ENCODE measurements at places on chromosomes 3 and 15. TPM values are rescaled to one million over a fixed set of nuclear protein-coding genes. Genes with fewer than 3 reads are reported as not detected.

- no peak for DNase-seq
Measured at GRCh38 chr3:183303690-183304089, 50.6 kb downstream of the B3GNT5 start.

DNA sequence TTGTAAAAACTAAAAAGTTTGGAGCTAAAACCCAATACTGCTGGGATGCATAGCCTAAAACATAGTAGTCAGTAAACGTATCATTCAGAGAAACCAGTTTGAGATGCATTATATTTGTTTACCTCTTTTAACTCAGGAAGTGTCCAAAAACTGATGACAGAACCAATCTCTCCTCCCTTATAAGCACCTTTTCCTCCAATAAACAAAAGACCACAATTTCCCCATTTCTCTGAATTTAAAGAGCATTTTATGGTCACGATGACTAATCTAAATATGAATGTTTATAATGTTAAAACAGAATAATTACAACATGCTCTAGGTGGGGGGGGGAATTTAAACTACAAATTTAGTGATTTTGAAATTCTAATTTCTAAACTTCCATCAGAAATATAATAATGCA is 58.5 kb downstream of the CEP63 start:
- no peak for DNase-seq

DNA sequence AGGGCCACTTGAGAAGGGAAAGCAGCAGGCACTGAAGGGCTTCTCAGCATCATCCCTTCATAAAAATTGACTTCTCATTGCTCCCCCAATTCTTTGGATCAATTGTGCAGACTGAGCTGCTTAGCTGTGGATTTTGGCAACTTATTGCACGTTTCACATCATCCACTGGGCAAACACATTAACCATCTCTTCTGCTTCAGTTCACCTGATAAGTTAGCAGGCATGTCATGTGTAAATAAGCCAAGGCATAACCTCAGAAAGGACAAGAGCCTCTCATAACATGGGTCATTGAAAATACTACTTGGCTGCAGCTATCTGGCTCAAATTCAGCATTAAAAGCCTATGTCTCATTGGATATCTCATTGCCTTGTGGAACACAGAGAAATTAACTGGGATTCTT is 366.5 kb downstream of the LRRC3B start:
- DNase-seq = no peak

ADAMTS7 gene
- 16.6 TPM for total RNA-seq

LYZL4 gene
- total RNA-seq = not detected
